ENCODE measurements at places on chromosomes 12 and 14.

DNA sequence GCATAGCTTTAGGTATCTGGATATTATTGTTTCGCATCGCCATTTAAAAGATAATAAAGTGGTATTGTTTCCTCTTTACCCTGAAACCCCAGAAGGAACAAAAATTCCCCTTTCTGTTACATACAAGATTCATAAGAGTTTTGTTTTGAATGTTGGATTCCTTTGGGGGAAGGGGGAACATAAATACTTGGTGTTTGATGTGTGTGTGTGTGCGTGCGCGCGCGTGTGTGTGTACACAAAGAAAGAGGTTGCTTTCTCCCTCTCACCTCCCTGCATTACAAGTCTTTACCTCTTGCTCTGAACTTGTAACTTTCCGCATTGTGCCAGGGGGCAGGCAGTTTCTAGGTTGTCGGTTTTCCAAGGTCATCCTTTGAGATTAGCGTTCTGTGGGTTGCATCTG, 76.4 kb downstream of the GPATCH2L start:
- DNase-seq = no peak

DNA sequence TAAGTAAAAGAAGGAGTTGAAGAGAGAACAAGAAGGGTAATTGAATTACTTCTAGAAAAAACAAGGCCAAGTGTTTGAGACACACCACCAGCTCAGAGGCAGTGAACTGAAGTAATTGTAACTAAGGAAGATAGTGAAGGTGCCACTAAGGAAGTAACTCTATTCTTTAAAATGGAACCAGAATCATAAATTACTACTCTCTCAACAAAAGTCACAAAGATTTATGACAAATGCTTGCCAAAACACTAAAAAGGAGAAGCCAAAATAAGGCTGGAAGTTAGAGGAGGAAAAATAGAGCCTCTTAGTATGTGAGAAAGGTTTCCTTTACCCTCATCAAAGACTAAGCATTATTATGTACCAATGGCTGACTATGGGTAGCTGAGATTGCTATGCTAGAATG, 208.5 kb downstream of the MDGA2 start:
- DNase-seq = no peak

- no peak for DNase-seq
Observed at GRCh38 chr14:59772233-59772632, 98.3 kb downstream of the RTN1 start.

DNA sequence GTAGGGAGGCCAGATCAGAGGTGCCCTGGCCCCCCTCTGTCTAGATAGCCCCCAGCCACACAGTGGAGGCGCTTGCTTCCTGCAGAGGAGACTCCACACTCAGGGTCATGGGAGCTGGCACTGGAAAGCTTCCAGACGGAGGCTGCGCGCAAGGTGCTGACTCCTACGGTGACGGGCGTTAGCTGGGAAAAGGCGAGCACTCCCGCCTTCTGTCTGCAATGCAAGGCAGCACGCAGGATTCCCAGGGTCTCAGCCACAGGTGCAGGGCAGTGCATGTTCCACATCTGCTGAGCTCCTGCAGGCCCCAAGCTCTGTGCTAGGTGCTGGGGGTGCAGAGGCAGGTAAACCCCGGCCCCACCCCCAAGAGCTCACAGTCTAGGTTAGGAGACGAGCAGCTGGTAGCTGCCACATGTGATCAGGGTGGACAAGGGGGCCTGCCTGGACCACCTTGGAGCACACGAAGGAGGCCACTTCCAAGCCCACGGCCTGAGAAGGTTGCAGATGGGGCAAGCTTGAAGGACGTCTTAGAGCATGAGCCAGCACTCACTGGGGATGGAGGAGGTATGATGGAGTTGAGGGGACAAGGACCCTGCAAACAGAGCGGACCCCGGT, 310.9 kb upstream of the DIO3 start:
- no peak for DNase-seq

DNA sequence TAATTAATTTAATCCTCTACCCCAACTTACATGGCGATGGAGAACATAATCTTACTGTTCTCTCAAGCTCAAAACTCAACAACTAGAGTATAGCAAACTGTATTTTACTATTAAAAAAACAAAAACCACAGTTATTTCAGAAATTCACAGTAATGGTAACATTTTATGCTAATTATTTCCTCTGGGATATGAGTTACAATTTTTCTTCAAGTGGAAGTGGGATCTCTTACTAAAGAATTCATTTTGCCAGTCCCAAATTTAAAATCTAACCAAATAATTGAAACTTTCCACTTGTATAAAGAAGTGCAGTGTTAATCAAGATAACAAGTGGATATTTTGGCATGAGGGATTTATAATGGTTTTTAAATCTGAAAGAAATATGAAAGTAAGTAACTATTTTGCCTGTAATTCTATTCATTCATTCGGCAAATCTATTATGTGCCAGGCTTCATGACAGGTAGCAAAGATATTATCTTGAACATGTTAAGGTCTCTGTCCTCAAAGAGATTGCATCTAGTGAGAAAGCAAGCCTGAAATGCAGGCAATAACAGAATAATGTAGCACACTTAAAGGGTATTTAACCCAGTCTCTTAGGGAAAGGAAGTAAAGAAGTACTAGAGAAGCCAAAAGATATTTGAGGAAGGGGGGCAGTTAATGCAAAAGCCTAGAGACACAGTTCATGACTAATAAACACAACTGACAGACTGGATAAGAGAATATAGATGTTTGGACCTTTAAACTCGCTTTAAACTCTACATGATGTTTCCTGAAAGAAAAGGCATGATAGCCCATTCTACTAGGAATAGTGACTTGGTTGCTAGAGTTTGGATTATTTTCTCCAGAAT, 44.0 kb downstream of the TAOK3 start:
- DNase-seq = no peak
